ENCODE measurements at places on chromosomes 1 and 21.

- DNase-seq = no peak
Observed at GRCh38 chr1:8698937-8699447, 118.4 kb downstream of the RERE start.

GRCh38 chr1:233527818-233528217, 86.1 kb upstream of the KCNK1 start:
- DNase-seq = no peak

DNA sequence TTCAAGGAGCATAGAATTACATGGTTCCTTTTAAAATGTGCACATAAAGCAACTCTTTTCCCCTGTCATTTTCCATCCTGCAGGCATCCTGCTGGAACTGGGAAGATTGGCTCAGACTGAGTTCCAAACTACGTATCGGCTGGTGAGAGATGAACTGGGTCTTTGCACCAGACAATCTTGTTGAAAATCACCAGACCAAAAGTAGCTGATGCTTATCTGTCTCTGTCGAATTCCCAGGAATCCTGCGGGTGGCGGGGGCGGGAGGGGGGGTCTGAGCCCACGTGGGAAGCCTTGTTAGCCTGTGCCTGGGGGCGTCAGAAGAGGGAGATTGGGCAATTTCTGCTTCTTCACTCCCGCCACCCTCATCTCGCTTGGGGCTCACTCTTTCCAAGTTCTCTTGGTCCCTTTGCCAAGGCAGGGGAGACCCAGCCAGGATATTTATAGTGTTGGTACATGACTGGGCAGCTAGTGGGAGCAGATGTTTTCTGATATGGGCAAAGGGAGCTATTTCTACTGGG, 90.1 kb upstream of the SLC25A33 start:
- DNase-seq = peak; percentile 66

DNA sequence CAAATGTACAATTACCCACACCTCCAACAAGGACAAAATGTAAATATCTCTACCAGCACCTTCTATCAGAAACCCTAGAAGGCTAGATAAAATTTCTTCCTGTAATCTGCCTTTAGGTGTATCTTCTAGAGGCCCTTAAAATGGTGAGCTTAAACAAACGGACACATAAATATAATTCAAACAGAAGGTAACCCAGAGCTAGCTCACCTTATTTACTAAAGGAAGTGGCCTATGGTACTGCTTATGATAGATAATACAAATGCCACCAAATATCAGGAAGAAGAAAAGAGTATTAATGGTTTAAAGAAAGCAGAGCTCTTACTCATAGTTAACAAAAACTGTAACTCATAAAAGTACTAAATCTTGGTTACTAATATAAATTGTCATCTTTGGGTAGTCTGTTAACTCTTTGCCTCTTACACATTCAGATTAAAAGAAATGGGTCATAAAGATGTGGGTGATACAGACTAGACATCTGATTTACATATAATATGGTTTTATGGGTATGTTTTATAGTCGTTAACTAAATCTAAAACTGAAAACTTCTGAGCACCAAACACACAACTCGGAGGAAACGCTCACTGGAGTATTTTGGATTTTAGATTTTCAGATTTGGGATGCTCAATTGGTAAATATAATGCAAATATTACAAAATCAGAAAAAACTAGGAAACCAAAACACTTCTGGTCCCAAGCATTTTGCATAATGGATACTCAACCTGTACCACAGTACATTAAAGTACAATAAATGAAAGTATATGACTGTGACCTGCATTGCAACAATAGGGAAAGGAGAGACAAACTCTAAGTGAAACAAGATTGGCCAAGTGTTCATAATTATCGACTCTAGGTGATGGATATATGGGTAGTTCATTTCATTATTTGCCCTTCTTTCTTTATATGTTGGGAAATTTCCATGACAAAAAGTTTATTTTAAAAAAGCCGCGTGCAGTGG, 23.2 kb downstream of the TRIT1 start:
- DNase-seq = no peak

- DNase-seq = no peak
Observed at GRCh38 chr1:103177108-103177775, 68.9 kb upstream of the COL11A1 start.

GRCh38 chr1:67850151-67850551, 16.9 kb upstream of the GNG12 start:
- DNase-seq = no peak

DNA sequence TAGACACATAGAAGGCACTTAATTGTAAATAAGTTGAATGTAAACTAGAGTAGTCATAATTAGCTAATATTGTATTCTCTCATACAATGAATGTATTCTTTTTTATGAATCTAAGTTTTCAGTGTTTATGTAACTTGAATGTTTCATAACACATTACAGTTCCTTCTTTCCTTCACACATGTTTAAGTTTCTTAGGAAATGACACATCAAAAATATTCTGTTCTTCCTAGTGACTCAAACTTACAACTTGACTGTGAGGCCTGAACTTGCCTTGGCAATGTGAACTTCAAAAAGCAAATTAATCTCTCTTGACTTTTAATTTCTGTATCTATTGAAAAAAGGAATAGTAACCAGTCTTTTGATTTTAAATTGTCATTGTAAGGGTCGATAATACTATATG, 700.1 kb downstream of the KCNT2 start:
- DNase-seq = peak; percentile 36

- no peak for DNase-seq
Observed at GRCh38 chr1:81325397-81325796, 475.3 kb upstream of the ADGRL2 start.

DNA sequence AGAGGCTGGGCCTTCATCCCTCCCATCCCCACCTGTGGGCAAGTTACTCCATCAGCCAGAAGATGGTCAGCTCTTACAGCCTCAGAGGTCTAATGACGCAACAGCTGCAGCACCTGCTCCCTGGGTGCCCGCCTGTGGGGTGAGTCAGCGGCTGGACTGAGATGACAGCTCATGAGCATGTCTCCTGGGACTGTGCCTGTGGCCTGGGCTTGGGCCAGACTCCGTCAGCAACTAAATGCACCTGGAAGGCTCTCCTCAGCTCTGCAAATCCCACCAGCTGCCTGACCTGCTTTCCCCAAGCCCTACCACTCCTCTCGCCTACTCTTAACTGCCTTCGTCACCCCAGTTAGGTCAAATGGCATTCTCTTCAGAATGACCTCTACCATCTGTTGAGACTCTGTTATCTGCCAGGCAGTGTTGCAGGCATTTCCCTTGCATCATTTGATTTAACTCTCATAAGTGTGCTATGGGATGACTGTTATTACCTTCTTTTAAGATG, 47.7 kb downstream of the ETS2 start:
- DNase-seq = peak; percentile 81

Data from osteoblast (primary cell).